MM.1S (cell line): ENCODE measurements at places on chromosomes 2 and 18.

DNA sequence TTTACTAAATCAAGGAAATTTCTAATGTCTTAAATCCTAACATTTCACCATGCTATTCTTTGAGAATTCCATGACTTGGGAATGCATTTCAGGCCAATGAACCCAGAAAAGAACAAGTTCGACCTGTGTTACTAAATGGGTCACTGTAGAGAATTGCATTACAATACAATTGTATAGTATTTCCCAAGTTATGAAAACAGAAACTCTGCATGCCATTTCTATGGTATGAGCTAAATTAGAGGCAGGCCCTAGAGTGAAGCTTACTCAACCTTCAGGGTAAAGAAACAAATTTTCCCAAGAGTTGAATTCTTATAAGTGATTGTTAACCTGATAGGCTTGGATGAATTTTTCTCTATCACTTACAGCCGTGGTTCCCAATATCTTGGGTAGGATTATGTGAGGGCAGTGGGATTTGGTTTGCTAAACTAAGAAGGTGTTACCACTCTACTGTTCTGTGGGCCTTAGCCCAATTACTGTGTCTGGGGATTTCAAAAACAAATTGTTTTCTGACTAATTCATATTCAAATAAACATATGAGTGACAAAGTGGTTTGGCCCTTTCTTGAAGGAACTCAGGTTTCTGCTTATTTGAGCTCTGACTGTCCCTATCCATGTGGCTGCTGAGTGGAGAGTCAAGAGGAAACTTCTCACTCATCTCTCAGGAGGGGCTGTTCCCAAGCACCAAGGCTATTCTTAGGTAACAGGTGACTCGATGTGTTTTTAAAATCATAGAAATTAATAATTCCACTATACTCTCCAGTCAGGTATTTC is 11.2 kb upstream of the SERPINB7 start:
- DNase-seq = no peak

DNA sequence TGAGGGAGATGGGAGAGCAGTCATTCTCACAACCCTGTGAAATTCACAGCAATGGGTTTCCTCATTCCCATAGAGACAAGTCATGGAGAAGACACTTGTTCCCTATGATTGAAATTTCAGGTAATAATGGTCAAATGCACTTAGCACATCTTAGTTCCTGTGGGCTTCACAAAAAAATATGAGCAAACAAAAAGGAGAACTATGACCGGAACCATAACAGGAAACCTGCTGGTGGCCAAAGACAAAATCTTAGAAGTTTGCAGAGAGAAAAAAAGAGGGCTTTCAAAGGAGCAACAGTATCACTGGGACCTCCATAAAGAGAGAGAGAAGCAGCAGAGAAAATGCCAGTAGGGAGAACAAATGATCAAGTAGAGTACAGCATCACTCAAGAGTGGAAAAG is 138.9 kb upstream of the APCDD1 start:
- no peak for DNase-seq

- no peak for DNase-seq
Observed at GRCh38 chr18:56165601-56166355, 472.6 kb downstream of the TXNL1 start.

DNA sequence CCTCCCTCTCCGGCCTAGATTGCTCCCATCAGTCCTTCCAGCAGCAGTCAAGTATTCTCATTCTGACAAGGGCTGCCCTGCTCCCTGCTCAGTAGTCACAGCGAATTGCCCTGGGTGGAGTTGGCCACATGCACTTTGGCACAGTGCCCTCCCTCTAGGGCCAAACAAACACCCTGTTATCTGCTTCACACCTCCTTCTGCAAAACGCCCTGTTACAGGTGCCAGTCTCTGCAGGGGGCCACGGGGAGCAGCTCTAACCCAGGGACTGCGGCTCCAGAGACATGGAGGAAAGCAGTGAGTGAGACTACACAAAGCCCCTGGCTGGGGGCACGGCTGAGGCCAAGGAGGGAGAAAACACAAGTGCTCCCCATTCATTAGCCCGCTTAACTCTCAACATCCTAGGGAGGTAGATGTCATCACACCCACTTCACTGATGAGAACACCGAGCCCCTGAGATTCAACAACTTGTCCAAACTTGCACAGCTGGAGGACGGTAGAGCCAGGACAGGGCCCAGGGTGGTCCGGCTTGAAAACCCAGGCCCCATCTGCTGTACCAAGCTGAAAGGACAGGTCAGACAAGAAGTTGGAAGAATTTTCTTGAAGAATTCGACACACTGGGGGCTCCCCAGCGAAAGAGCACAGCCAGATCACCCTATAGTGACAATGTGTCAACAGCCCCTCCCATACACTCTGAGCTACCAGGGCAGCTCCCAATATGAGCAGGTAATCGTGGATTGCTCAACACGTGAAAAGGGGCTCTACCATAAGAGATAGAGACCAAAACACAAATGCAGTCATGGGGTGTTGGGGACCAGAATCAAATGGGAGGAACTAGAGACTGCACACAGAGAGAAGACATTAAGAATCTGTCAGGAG is 8.7 kb upstream of the TFCP2L1 start:
- no peak for DNase-seq

- no peak for DNase-seq
Observed at GRCh38 chr2:219430633-219431615, 3.7 kb upstream of the SPEG start.

GRCh38 chr2:160372585-160372984 is 121.0 kb downstream of the RBMS1 start:
- DNase-seq = no peak

- no peak for DNase-seq
Observed at GRCh38 chr2:183214680-183215079, 90.4 kb downstream of the NUP35 start.

- no peak for DNase-seq
Observed at GRCh38 chr2:143551971-143552650, 422.9 kb downstream of the ARHGAP15 start.

- DNase-seq = no peak
Observed at GRCh38 chr2:201888426-201888800, 82.1 kb downstream of the CDK15 start.

- peak; percentile 35 for DNase-seq
Observed at GRCh38 chr2:42359304-42359964, 1.6 kb downstream of the COX7A2L start.

DNA sequence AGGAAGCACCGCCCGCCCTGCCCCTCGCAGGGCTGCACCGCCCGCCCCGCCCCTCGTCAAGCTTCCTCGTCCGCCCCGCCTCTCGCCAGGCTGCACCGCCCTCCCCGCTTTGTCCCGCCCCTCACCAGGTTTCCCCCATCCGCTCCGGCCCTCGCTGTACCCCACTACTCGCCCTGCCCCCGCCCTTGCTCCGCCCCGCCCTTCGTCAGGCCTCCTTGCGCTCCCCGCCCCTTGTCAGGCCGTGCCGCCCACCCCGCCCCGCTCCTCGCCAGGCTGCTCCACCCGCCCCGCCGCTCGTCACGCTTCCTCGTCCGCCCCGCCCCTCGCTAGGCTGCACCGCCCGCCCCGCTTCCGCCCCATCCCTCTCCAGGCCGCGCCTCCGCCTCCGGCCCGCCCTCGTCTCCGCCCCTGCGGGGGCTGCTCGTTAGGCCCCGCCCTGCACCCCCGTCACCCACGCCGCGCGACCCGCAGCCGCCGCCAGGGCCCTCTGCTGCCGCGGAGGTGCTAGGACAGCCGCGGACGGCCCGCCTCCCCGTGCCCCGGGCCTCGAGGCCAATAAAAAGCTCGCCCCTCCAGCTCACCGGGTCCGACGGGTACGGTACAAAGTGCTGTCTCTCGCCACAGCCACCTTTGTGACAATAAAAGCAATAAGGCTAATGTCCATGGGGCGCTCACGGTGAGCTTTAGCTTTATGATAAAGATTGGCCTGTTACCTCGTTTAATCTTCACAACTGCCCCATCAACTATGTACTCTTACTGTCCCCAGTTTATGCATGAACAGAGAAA is 602 bp upstream of the DNPEP start:
- DNase-seq = peak; percentile 95

DNA sequence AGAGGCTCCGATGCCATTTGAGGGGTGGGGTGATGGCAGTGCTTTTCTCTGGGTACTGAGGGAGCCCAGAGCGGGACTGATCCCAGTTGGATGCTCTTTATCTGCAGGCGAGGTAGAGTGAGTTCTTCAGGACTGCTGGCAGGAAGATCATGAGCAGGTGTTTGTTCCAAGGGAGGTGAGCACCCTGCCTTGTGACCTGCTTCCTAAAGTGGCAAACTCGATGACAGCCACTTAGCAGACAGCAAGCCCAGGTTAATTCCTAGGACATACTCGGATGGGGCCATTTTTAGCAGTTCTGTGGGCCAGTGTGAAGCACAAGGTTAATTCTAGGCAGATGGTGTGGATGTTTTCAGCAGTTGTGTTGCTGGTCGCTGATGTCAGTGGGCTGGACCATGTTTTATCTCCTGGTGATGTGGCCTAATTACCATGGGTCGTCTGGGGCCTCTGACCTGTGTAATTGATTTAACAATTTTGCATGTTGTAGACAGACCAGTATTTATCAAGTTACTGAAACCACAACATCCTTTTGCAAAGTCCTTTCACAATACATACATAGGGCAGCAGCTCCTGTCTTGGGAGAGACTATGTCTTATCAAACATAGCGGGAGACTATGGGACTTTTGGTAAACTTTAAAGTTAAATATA is 4.9 kb downstream of the FKBP1B start:
- DNase-seq = no peak
